ENCODE measurements at places on chromosomes 7 and 10.

DNA sequence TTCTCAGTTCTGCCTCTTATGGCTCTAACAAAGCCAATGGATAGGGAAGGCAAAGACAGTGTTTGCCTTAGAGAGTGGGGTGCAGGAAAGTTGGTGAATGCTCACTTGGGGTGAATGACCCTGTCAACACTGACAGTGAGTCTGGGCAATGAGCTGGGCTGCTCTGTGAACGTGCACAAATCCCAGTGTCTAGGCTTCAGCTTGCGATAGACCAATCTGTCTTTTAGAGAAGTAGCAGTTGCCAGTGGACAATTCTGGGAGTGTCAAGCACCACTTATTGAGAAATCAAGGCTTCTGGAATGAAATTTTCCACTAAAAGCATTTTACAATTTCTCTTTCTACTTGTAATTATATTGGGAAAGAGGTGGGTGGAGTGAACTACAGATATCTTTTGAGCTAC lies 141.4 kb downstream of the HERPUD2 start:
- peaks cover 8% of the 10 kb centered on the region for H3K4me1 ChIP-seq
- no peak for DNase-seq
- peaks cover 3% of the 10 kb centered on the region for H3K27me3 ChIP-seq
- H3K27ac ChIP-seq: no peak overlapping the region
- H3K36me3 ChIP-seq: no peaks in the 10 kb centered on the region
- H3K4me3 ChIP-seq: no peak overlapping the region

- H3K36me3 ChIP-seq: no peaks in the 10 kb centered on the region
- peaks cover 10% of the 10 kb centered on the region for H3K4me1 ChIP-seq
Measured at GRCh38 chr7:134513169-134513752, 14.1 kb upstream of the AKR1B10 start.

DNA sequence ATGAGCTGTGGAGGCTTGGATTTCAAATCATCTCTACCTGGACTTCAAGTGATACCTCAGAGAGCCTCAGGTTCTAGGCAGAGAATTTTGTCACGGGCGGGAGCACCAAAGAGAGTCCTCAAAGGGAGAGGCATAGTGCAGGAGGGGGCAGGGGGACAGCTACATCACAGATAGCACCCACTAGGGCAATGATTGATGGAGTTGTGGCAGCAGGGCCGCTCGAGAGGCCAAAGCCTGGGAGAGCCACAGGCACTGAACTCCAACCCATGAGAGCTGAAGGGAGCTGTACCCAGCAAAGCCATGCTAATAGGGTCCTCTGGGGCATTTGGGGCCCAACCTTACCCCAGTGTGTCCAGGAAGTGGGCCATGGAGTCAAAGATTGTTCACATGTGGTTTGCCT lies 232.0 kb upstream of the PCDH15 start:
- H3K4me3 ChIP-seq: no peak overlapping the region
- no peak overlapping the region for H3K27ac ChIP-seq
- no peaks in the 10 kb centered on the region for H3K4me1 ChIP-seq
- H3K27me3 ChIP-seq: no peaks in the 10 kb centered on the region
- no peak for DNase-seq

DNA sequence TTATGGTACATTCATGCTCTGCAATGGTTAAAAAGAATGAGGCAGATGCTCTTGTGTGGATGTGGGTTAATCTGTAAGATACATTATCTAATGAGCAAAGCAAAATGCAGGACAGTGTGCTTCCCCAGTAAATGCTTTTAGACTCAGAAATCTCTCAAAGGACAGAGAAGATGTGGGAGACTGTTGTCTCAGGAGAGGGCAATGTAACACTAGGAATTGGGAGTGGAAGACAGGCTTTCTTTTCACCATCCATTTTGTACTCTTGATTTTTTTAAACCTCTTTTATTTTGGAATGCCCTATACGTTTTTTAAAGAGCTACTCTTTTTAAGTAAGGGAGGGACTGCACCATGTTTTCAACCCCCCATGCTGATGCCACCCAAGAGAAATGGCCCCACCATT lies 77.5 kb upstream of the ADAM12 start:
- no peak overlapping the region for H3K4me3 ChIP-seq
- no peak for DNase-seq
- no peaks in the 10 kb centered on the region for H3K36me3 ChIP-seq
- peaks cover 32% of the 10 kb centered on the region for H3K27me3 ChIP-seq
- H3K27ac ChIP-seq: no peak overlapping the region

GRCh38 chr7:75533926-75534325 lies 41.8 kb downstream of the SPDYE5 start:
- no peak overlapping the region for H3K4me3 ChIP-seq
- H3K27me3 ChIP-seq: no peaks in the 10 kb centered on the region
- no peaks in the 10 kb centered on the region for H3K4me1 ChIP-seq
- H3K27ac ChIP-seq: no peak overlapping the region

DNA sequence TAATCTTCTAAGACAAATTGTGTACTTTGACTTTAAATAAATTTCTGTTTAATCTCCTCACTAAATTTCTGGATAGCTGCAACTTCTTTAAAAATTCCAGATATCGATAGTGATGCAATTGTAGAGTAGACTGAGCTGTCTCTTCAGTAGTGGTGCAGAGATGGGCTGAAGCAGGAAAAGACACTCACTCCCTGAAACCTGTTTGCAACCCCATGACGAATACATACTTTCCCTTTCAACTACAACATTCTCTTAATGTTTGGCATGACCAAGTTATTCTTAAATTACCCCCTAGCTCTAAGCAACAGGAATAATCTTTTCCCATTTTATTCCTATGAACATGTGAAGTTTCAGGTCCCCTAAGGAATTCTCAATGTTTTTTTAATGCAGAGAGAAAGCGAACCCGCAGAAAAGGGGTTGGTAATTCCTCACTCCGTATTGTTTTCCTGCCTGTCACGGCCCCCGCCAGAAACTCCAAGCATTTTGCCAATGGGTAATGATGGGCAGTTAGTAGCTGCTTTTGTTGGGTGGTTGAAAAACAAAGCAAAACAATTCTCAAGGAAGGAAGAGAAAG lies 1.3 kb downstream of the THSD7A start:
- H3K4me3 ChIP-seq: peak overlapping the region; percentile 88
- H3K27ac ChIP-seq: peak overlapping the region; percentile 20
- H3K27me3 ChIP-seq: peaks cover 14% of the 10 kb centered on the region
- peaks cover 18% of the 10 kb centered on the region for H3K4me1 ChIP-seq

- DNase-seq: no peak
- no peaks in the 10 kb centered on the region for H3K27me3 ChIP-seq
- H3K36me3 ChIP-seq: peaks cover 20% of the 10 kb centered on the region
- H3K4me1 ChIP-seq: peaks cover 26% of the 10 kb centered on the region
- H3K27ac ChIP-seq: no peak overlapping the region
Measured at GRCh38 chr10:103985726-103986125, 18.8 kb downstream of the SLK start.

- no peaks in the 10 kb centered on the region for H3K27me3 ChIP-seq
- H3K4me3 ChIP-seq: no peak overlapping the region
- H3K4me1 ChIP-seq: no peaks in the 10 kb centered on the region
- H3K27ac ChIP-seq: peak overlapping the region; percentile 31
- DNase-seq: no peak
- no peaks in the 10 kb centered on the region for H3K36me3 ChIP-seq
Measured at GRCh38 chr7:136039577-136040345, 62.6 kb upstream of the MTPN start.

DNA sequence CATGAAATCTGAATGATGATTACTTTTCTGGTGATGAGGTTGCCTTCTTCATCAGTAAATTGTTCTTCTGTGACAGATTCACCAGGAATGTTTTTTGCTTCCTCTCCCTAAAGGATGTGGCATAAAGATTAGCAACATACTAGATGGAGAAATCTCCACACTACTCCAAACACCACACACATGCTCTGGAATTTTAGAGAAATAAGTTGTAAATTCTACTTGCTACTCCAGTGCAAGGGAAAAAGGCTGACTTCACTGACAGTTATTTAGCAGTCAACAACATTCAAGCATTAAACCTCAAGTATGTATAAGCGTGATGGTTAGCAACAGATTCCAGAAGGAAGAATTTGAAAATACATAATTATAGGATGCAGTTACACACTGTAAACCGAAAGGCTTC lies 137.9 kb upstream of the CCDC6 start:
- peaks cover 19% of the 10 kb centered on the region for H3K36me3 ChIP-seq
- no peaks in the 10 kb centered on the region for H3K27me3 ChIP-seq
- DNase-seq: no peak
- no peak overlapping the region for H3K4me3 ChIP-seq
- peaks cover 5% of the 10 kb centered on the region for H3K4me1 ChIP-seq
- H3K27ac ChIP-seq: no peak overlapping the region

- H3K36me3 ChIP-seq: no peaks in the 10 kb centered on the region
- H3K27ac ChIP-seq: no peak overlapping the region
- peaks cover 16% of the 10 kb centered on the region for H3K4me1 ChIP-seq
- no peak for DNase-seq
Measured at GRCh38 chr7:150964593-150965111, 13.5 kb downstream of the KCNH2 start.

GRCh38 chr7:69363136-69363535 lies 235.1 kb upstream of the AUTS2 start:
- H3K27ac ChIP-seq: no peak overlapping the region
- H3K27me3 ChIP-seq: peaks cover 4% of the 10 kb centered on the region
- H3K4me3 ChIP-seq: no peak overlapping the region
- H3K36me3 ChIP-seq: no peaks in the 10 kb centered on the region

DNA sequence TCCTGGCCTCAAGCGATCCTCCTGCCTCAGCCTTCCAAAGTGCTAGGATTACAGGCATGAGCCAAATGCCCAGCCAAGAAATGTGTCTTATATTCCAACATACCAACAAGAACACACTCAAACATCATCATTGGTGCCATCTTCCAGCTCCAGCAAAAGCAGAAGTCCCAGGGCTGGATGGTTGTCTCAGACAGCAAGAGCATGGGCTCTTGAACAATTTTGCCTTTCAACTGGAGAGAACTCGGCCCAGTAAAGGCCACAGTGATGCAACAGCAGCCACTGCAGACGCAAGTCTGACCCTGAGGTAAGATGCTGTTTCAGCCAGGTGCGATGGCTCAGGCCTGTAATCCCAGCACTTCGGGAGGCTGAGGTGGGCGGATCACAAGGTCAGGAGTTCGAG lies 52.8 kb upstream of the NFE2L3 start:
- no peaks in the 10 kb centered on the region for H3K36me3 ChIP-seq
- no peaks in the 10 kb centered on the region for H3K27me3 ChIP-seq
- H3K4me1 ChIP-seq: peaks cover 21% of the 10 kb centered on the region
- H3K4me3 ChIP-seq: no peak overlapping the region
- no peak for DNase-seq

DNA sequence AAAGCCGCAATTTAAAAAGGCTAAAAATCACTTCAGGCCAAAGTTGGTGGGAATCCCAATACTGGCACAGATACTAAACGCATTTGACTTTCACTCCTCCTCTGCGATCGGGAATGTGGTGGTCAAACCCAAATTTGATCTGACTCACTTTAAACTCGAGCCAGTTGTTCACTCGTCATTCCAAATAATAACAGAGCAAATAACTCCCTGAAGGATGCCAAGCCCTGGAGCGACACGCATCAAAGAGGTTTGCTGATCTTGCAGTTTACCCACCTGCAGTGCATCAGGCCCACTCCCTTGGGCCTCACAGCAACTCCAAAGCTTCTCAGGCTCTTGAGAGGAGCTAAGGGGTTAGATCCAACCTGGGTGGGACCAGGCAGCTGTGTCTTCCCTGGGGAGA lies 12.2 kb downstream of the PTN start:
- H3K36me3 ChIP-seq: peaks cover 4% of the 10 kb centered on the region
- no peak overlapping the region for H3K27ac ChIP-seq
- DNase-seq: no peak
- peaks cover 26% of the 10 kb centered on the region for H3K4me1 ChIP-seq

DNA sequence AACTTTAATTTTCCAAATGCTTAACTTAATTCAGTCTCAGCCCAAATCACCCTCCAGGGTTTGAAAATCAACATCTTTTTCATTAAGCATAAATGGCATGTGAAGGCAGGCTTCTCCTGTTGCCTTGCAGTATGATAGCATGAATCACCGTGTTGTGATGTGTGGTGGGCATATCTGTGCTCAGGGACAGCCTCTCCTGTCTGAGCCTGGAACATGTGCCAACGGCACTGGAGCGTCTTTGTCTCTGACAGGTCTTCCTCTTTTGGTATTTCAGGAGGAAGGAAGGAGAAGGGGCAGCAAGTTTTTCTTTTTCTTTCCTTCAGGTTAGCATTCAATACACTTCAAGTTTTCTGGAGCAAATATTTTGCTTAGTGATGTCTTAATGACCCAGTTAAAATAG lies 57.6 kb downstream of the LRGUK start:
- no peaks in the 10 kb centered on the region for H3K36me3 ChIP-seq
- H3K4me3 ChIP-seq: no peak overlapping the region
- no peaks in the 10 kb centered on the region for H3K27me3 ChIP-seq
- peaks cover 4% of the 10 kb centered on the region for H3K4me1 ChIP-seq
- DNase-seq: no peak

DNA sequence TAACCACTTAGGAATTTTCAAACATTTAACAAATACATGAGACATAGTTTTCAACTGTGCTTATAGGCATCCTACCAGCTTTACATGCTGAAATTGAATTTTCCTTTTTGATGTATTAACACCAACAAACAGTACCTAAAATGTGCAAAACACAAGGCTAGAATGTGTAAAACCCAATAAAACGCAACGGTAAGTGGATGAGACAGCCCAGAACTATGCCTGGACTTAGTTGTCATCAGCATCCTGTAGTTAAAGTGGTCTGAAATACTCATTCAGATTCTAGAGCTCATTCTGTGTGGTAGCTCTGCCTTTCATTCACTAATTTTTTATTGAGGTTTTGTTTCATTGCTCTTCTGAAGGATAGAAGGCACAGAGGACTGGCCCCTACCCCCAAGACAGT lies 137.1 kb downstream of the BMPER start:
- no peak overlapping the region for H3K27ac ChIP-seq
- H3K4me1 ChIP-seq: peaks cover 14% of the 10 kb centered on the region
- DNase-seq: no peak

DNA sequence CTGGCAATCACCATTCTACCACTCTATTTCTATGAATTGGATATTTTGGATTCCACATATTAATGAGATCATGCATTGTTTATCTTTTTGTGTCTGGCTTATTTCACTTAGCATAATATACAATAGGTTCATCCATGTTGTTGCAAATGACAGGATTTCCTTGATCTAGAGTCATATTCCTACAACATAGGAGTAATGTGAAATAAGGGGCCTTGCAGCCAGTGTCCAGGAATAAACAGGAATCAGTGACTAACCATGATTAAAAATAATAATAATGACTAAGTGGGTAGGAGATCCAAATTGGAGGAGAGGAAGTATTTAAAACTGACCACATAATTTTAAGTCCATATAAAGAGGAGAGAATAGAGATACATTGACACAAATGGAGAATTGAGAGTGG lies 49.9 kb downstream of the SCIN start:
- H3K27me3 ChIP-seq: no peaks in the 10 kb centered on the region
- H3K4me1 ChIP-seq: peaks cover 9% of the 10 kb centered on the region
- H3K36me3 ChIP-seq: no peaks in the 10 kb centered on the region
- H3K4me3 ChIP-seq: no peak overlapping the region

- H3K4me3 ChIP-seq: peak overlapping the region; percentile 1
- peaks cover 33% of the 10 kb centered on the region for H3K4me1 ChIP-seq
- peaks cover 16% of the 10 kb centered on the region for H3K36me3 ChIP-seq
- no peak for DNase-seq
- H3K27me3 ChIP-seq: no peaks in the 10 kb centered on the region
Measured at GRCh38 chr10:121772884-121773283, 154.9 kb downstream of the ATE1 start.

Measured in type B pancreatic cell (in vitro differentiated cells).